ENCODE measurements at places on chromosomes 11 and 22. TPM values are rescaled to one million over a fixed set of nuclear protein-coding genes. Genes with fewer than 3 reads are reported as not detected.

Gene C11orf97
- total RNA-seq = not detected

Gene SLC16A8
- not detected for total RNA-seq

Gene SNX19
- total RNA-seq = 34.1 TPM

Gene UBQLNL
- 0.33 TPM for total RNA-seq

Gene ANKK1
- not detected for total RNA-seq

Gene MGAT3
- 38.5 TPM for total RNA-seq

Gene ABCG4
- not detected for total RNA-seq

Gene NEFH
- 0.13 TPM for total RNA-seq

Gene POLDIP3
- total RNA-seq = 55.9 TPM

Gene RTN3
- 52.4 TPM for total RNA-seq

Gene SPDYC
- not detected for total RNA-seq
